ENCODE measurements at places on chromosomes 16 and 17. TPM values are rescaled to one million over a fixed set of nuclear protein-coding genes. Genes with fewer than 3 reads are reported as not detected.

The TRPV2 gene
- 49.6 TPM for total RNA-seq

The PRR35 gene
- not detected for total RNA-seq

The SDR42E1 gene
- total RNA-seq = 0.17 TPM

DNA sequence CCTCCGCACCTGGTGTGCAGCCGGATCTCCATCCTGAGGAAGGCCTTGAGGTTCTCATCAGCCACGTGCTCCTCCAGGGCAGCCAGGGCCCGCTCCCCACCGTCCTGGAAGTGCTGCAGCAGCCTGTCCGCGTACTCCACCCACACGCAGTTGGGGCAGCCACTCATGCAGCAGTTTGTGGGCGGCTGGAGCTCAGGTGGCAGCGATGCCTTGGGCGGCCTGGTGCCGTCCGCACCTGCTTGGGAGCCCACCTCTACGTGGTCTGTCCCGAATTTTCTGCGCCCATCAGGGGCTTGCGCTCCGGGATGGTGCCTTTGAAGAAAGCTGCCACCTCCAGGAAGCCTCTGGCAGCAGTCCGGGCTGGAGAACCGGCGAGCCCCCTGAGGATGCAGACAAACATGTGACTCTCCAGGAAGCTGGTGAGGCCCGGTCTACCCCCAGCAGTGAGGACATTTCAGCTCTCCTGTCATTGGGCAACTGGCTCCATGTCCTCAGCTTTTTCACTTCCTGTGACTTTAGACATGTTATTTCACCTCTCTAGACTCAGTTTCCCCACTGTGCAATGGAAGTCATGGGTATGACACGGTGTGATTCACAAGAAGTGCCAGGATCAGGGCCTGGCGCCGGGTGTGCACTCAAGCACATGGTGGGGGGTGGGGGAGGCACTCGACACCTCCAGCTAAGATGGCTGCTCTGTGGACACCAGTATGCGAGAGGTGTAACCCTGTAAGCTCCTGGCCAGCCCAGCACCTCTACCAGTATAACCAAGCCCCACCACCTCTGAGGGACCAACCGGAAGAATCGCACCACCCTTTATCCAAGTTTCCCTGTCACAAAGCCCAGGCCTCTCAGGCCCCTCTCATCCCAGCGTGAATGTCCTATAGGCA is 957 bp downstream of the OXLD1 start:
- peaks cover 27% of the 10 kb centered on the region for H3K4me1 ChIP-seq
- peak overlapping the region; percentile 89 for H3K4me3 ChIP-seq
- H3K27ac ChIP-seq = no peak overlapping the region
- H3K27me3 ChIP-seq = no peaks in the 10 kb centered on the region

GRCh38 chr16:31501226-31501965 is 6.8 kb downstream of the RUSF1 start:
- H3K4me3 ChIP-seq = no peak overlapping the region
- H3K4me1 ChIP-seq = peaks cover 5% of the 10 kb centered on the region
- no peak for DNase-seq
- H3K36me3 ChIP-seq = no peaks in the 10 kb centered on the region
- no peaks in the 10 kb centered on the region for H3K27me3 ChIP-seq
- H3K27ac ChIP-seq = no peak overlapping the region

DNA sequence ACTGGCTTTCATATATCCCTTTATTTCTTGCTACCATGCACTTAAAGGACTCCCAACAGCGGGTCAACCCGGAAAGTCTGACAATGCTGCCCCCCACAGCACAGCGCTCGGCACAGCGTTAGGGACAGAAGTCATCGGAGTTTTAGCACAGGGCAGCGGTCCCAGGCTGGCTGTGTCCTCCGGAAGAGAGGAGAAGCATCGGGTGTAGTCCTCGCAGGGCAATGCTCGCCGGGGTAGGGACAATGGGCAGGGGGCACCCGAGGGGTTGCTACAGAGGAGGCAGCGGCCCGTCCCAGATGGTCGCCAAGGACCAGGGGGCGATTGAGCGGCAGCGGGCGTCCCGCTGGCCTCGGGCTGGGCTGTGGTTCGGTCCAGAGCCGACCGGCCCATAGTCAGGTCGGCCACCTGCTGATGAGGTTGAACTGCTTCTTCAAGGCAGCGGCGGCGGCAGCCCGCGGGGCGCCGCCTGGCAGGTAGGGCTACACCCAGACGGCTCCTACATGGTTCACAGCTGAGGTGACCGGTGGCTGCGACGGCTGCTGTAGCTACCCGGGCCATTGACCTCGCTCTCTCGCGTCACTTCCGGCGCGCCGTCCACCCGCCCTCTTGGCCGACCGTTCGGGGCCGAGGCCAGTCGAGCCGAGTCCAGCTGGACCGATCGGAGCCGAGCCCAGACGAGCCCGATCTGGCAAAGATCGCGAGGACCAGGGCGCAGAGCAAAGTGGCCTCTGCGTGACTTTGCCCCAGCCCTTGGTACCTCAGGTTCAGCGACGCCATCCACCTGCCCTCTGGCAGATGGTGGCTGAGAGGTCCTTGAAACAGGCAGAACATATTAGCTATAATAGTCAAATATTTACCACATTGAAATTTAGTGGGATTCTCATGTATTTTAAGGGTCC is 4.7 kb upstream of the LCMT1 start:
- no peaks in the 10 kb centered on the region for H3K36me3 ChIP-seq
- peak overlapping the region; percentile 80 for H3K4me3 ChIP-seq
- DNase-seq = peak; percentile 96
- peak overlapping the region; percentile 96 for H3K27ac ChIP-seq
- no peaks in the 10 kb centered on the region for H3K27me3 ChIP-seq

DNA sequence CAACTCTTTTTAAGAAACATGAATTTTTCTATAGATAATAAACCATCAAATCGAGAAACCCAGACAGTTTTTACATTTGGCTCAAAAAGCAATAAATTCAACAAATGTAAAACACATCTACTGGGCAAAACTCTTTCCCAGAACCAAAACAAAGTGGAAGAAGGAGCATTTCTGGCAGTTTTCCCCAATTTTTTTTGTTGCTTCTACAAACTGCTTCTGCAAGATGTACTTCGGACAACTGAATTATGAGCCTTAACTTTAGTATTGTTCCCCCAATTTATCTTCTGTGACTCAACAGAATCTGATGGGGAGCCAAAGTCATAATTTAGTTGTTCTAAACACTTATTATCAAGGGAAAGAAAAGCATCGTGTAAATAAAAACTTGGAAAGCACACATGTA is 1047.2 kb downstream of the CDH11 start:
- H3K27me3 ChIP-seq = no peaks in the 10 kb centered on the region
- H3K36me3 ChIP-seq = no peaks in the 10 kb centered on the region
- no peak overlapping the region for H3K4me3 ChIP-seq
- no peak for DNase-seq

DNA sequence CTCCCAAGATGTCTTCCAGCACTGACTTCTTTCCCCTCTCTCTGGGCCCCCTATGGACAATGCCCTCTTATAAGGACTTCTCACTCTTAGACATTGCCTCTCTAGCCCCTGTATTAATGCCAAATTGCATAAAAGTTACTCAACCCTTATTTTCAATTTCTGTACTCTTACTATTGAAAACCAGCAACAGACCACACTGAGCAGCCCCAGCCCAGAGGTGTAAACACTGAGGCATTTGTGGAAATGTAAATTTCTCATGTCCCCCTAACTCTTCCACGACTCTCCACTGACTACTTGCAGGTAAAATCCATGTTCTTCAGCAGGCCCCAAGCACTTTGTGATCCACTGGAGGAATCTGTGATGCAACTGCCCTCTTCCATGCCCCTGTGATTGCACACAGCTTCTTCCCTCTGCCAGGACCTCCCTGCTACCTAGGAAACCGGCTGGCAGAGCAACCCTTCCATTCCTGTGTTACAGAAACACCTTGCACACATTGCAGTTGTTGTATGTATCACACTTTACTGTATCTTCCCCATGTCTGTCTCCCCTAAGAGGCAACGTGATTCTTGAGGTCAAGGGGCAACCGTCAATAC is 4.4 kb downstream of the N4BP1 start:
- H3K27me3 ChIP-seq = no peaks in the 10 kb centered on the region
- DNase-seq = no peak
- H3K4me1 ChIP-seq = peaks cover 69% of the 10 kb centered on the region

GRCh38 chr17:75980188-75981018 is 1.4 kb downstream of the TEN1 start:
- H3K27ac ChIP-seq = peak overlapping the region; percentile 97
- H3K4me1 ChIP-seq = peaks cover 41% of the 10 kb centered on the region
- no peak overlapping the region for H3K4me3 ChIP-seq

Measured in adrenal gland (tissue), 19 donors.